T-helper 2 cell (primary cell): ENCODE measurements at places on chromosomes 7 and 10.

DNA sequence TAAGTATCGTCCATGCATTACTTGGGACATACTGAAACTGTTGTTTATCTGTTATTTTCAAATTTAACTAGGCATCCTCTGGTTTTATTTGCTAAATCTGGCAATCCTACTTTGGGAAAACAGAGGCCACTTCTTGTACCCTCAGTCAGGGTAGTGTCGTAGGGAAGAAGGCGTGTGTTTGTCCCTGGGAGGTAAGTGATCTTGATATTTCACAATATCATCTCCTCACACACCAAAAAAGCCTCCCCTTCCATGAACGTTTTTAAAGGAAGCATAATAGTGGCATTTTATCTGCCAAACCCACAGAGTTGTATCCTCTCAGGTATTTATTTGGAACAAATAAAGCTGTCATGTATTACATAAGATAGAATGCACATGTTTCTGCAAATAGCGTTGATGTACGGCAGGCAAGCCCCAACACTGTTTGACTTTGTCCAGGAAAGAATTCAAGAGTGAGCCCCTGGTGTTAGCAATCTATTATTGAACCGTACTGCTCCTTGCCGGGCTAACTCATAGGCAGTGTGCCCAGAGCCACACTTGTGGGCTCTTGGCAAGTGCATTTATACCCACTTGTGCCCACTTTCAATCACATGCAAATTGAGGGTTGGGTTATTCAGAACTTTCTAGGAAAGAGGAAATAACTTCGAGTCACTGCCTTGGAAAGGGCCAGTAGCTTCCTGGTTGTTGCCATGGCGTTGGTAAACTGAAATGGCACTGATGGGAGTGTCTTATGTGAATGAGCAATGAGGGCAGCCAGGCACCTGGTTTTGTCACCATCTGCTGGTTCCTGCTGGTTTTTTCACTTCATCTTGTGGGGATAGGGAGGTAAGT lies 266.0 kb downstream of the USP6NL start:
- no peak for DNase-seq

DNA sequence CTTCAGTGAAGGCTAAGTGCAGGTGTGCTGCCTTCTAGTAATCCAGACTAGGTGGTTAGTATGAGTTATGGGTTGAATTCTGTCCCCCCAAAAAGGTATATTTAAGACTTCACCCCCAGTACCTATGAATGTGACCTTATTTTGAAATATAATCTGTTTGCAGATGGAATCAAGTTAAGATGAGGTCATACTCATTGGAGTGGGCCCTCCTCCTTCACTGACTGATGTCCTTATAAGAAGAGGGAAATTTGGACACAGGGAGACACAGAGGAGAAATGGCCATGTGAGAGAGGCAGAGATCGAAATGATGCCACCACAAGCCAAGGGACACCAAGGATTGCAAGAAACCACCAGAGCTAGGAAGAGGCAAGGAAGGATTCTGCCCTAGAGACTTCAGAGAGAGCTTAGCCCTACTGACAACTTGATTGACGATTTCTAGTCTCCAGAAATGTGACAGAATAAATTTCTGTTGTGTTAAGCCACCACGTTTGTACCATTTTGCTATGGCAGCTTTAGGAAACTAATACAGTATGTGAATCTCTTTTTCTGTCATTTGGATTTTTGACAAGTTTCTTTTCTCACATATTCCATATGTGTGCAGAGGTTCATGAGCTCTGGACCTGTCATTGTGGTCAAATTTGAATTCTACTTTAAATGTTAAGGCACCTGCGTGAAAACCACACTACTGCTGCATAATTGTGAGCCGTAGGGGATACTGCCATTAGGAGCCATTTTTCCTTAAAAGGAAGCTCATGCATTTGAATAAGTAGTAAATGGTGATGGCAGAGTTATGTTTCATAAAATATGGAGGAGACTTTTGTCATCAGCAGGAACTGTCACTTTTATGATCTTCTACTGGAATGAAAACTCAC lies 2.6 kb upstream of the RPA3 start:
- no peak for DNase-seq

GRCh38 chr10:133167693-133168616 lies 7.9 kb downstream of the KNDC1 start:
- DNase-seq, result no peak

DNA sequence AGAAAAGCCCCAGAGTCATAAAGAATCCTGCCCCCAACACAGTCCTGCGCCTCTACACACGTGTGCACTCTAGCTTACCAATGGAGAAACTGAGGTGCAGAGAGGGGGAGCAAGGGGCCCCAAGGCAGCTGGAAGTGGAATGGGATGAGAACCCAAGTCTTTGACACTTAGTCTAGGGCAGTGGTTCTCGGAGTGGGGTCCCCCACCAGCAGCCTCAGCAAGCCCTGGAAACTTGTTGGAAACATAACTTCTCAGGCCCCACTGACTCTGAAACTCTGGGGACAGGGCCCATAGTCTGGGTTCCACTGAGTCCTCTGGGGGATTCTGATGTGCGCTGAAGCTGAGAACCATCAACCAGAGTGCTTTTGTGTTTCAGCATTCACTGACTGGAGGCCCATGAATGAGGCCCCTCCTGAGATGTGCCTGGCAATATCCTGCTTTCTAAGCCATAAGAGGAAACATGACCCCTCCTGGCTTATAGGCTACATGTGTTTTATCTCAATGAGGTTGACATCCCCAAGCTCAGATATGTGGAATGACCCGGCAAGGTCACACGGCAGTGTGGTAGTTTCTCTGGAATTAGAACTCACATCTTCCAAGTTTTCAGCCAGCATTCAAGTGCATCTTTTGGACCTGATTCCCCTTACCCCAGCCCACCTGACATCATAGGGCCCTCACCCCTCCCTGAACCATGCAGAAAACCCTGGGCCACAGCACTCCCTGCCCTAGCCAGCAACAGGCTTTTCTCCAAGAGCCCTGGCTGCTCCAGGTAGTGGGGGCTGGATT lies 147.3 kb upstream of the PCBD1 start:
- DNase-seq, result no peak

GRCh38 chr7:129676017-129676897 lies 64.7 kb downstream of the NRF1 start:
- no peak for DNase-seq

DNA sequence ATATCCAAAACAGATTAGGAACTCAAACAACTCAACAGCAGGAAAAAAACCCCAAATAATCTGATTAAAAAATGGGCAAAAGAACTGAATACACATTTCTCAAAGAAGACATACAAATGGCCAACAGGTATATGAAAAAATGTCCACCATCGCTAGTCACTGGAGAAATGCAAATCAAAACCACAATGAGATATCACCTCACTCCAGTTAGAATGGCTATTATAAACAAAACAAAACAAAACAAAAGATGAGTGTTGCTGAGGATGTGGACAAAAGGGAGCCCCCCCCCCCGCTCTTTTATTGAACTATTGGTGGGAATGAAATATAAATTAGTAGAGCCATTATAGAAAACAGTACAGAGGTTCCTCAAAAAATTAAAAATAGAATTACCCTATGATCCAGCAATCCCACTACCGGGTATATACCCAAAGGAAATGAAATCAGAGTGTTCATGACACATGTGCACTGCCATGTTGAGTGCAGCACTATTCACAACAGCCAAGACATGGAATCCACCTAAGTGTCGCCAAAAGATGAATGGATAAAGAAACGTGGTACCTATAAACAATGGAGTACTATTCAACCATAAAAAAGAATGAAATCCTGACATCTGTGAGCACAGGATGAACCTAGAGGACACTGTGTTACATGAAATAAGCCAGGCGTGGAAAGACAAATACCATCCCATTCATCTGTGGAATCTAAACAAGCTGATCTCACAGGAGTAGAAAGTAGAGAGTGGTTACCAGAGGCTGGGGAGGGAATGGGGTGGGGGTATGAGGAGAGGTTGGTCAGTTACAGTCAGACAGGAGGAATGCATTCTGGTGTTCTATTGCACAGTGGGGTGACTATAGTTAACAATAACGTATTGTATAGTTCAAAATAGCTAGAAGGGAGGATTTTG lies 78.1 kb upstream of the RHEB start:
- no peak for DNase-seq

DNA sequence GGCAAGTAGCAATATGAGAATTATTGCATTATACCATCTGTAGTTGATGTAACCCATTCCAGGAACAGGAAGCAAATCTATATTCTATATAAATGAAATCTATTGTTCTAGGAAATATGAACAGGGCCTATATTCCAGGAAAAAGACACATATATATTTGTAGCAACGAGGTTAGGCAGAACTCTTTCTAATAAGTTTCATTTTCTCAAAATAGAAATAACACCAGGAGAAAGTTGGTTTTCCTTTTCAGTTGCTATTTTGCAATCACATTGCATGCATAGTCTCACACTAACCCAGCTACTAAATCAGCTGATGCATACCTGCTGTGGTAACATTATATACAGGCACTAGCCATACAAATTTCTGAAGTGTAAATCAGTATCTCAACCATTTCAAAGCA lies 6.2 kb upstream of the IFIT2 start:
- no peak for DNase-seq

DNA sequence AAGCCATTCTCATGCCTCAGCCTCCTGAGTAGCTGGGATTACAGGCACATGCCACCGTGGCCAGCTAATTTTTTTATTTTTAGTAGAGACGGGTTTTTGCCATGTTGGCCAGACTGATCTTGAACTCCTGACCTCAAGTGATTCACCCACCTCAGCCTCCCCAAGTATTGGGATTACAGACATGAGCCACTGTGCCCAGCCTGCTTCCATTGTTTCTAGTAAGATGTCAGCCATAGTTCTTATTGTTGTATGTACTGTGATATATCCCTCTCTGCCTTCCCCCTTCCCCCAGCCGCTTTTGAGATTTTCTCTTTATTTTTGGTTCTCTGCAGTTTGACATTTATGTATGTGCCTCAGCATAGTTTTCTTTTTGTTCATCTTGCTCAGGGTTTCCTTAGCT lies 87.9 kb upstream of the KLF14 start:
- no peak for DNase-seq

GRCh38 chr10:130456616-130457015 lies 320.4 kb downstream of the GLRX3 start:
- DNase-seq, result no peak
